ENCODE measurements at places on chromosomes 2 and 18.

GRCh38 chr18:8065284-8065683 lies 498.2 kb downstream of the PTPRM start:
- DNase-seq, result no peak

GRCh38 chr2:240196716-240197461 lies 56.4 kb upstream of the OTOS start:
- no peak for DNase-seq

GRCh38 chr2:212990697-212991096 lies 160.7 kb downstream of the IKZF2 start:
- no peak for DNase-seq

- no peak for DNase-seq
These were observed 620.4 kb downstream of the STK39 start for GRCh38 chr2:167626961-167627360.

- DNase-seq, result no peak
These were observed 71.8 kb downstream of the RAPH1 start for GRCh38 chr2:203463266-203463678.

GRCh38 chr18:46322411-46322891 lies 218.3 kb downstream of the HAUS1 start:
- DNase-seq, result no peak

GRCh38 chr2:205834796-205835195 lies 152.5 kb downstream of the NRP2 start:
- DNase-seq, result no peak

GRCh38 chr2:120729406-120730399 lies 6.0 kb upstream of the GLI2 start:
- DNase-seq, result no peak

- no peak for DNase-seq
These were observed 3.5 kb upstream of the PARD6G start for GRCh38 chr18:80250740-80251364.

Data from NK-92 treated with Interleukin-12 subunit alpha and Interleukin-12 subunit beta, amount 100 ng/mL, for 24 hours (cell line).